ENCODE measurements at places on chromosomes 12 and 14.
A peak's percentile ranks its signal among the peaks of the same experiment; 100 is the strongest.

DNA sequence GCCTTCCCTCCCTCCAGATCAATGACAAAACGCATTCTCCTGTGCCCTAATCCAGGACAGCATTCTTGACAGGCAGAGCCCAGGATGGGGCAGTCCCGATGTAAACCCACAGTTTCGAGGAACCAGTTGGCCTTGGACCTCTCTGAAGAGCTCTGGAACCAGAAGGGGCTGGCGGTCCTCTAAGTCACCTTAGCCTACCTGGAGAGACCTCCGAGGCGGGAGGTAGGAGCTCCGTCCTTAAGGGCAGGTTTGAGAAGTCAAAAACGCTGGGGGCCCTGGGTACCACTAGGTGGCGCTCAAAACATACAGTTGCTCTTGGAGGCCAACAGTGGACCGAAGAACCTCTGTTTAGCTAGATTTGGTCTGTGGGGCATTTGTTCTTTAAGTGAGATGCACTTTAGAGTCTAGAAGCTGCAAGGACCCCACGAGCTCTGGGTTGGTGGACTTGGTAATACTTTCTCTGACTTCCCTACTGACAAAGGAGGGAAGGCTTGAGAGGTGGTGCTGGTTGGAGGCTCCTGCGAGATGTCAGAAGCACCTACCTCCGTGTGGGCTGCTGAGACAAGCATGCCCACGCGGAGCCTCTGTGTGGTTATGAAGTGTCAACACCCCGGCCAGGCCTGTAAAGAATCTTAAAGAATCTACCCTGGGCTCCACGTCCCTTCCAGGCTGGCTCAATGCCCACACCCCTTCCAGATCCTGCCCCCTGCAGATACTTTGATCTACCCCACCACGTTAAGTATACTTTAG is 74.8 kb upstream of the CHST11 start:
- DNase-seq, result peak; percentile 56

DNA sequence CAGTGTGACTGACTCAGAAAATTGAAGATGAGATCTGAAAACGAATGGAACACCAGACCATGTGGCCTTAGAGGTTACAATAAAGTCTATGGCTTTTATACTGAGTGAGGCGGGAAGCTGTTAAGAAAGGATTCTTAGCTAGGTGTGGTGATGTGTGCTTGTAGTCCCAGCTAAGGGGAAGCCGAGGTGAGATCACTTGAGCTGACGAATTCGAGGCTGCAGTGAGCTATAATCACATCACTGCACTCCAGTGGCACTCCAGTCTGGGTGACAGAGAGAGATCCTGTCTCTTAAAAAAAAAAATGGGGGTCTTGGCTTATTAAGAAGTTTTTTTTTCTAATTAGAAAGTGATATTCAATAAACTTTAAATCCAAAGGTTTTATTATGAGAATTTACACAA is 678.6 kb downstream of the TMTC2 start:
- no peak for DNase-seq

DNA sequence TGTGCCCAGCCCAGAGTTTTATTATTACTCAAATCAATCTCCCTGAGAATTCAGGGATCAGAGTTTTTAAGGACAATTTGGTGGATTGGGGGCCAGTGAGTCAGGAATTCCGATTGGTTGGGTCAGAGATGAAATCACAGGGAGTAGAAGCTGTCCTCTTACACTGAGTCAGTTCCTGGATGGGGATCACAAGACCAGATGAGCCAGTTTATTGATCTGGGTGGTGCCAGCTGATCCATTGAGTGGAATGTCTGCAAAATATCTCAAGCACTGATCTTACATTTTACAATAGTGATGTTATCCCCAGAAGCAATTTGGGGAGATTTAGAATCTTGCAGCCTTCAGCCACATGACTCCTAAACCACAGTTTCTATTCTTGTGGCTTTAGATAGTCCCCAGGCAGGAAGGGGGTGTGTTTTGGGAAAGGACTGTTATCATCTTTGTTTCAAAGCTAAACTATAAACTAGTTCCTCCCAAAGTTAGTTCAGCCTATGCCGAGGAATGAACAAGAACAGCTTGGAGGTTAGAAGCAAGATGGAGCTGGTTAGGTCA is 89.1 kb upstream of the CNOT2 start:
- DNase-seq, result no peak

- DNase-seq, result no peak
Measured at GRCh38 chr12:80794551-80794950, 77.8 kb downstream of the MYF5 start.

GRCh38 chr12:14260011-14260993 is 105.2 kb upstream of the ATF7IP start:
- DNase-seq, result peak; percentile 81

GRCh38 chr12:92045852-92046251 is 99.8 kb downstream of the BTG1 start:
- no peak for DNase-seq

Measured in right lung (tissue), 10 donors.